ENCODE measurements at places on chromosomes 6 and 20.
A peak's percentile ranks its signal among the peaks of the same experiment; 100 is the strongest.

DNA sequence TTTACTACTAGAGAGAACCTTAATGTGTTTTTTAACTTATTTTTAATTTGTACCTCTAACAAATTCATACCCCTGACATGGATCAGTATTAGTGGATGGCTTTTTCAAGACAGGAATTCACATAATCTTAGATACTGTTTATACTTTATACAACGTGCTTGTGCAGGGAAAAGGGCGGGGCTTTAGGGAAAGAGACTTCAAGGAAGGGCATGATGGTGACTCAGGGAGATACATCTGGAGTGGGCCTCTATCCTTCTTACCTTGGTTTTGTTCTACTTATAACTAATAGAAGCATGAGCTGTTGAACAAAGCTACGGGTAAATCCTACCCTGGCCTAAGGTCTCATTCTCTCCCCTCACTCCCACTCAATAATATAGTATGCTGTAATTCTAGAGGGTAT is 160.8 kb downstream of the C6orf58 start:
- DNase-seq = no peak

DNA sequence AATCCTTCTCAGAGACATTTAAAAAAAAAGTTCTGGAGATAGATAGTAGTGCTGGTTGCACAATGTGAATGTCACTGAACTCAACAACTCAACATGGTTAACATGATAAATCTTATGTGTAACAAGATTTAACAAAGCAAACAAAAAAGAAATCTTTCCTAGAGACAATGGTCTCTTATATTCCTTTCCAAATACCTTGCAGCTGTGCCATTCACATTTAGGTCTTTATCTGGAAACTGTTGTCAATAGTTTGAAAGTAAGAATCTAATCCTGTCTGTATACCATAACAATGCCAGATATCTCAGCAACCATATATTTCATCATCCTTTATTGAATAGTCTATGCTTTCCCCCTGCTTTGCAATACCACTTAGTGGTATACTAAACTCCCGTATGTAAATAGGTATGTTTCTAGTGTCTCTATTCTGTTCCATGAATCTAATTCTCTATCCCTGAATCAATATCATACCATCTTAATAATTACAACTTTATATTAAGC is 2.1 kb downstream of the SERAC1 start:
- DNase-seq = no peak

DNA sequence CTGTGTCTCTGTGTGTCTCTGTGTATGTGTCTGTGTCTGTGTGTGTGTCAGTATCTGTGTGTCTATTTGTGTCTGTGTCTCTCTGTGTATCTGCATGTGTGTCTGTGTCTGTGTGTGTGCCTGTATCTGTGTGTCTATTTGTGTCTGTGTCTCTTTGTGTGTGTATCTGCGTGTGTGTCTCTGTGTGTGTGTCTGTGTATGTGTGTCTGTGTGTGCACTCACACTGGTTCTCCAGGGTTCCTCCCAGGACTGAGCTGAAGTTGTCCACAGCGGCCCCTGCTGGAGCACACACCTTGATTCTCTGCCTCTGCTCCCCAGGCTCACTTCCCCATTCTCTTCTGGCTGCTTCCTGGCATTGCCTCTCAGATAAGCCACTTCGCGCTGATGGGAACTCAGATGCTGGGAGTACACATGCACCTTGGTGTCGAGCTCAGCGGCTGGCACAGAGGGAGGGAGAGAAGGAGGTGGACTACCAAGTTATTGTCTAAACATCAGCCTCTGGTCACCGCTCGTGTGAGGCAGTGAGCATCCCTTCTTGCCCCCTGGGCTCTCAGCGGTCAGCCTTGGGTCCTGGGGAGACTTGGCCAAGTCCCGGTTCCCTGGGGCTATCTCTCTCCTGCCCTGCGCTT is 104.9 kb upstream of the NXT1 start:
- DNase-seq = peak; percentile 79

- no peak for DNase-seq
Measured at GRCh38 chr6:15255481-15255880, 9.6 kb downstream of the JARID2 start.

- no peak for DNase-seq
Measured at GRCh38 chr20:52081066-52081465, 110.5 kb downstream of the ZFP64 start.

DNA sequence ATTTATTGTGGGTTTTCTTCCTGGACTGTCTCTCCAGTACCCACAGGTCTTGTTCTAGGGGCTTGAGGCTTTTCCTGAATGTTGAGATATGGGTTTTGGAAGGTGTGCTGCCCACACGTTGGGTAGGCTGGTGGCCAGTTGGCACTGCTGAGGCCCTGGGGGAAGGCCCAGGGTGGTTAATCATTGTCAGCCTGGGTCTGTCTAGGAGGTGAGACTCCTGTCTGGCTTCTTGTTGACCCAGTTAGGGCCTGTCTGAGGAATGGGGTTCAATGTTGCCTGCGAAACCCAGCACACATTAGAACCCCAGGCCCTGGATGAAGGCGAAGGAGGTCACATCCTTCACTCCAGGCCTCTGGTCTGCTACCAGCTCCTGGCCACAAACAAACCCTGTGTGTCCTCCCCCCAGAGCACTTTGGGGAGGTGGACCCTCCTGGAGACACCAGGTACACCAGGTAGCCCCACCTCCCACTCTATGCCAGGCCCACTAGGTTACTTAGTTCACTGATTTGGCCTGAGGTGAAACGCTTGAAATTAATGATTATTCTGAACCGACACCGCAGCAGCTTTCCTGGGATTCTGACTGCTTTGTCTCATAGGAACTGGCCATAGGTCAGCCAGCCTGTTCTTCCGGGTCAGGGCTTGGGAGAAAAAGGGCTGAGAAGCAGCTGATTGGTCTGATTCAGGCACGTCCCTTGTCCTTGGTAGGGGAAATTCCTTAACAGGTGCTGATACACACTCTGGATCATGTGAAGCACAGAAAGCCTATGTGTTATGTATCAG is 15.2 kb downstream of the DNMT3B start:
- DNase-seq = no peak

DNA sequence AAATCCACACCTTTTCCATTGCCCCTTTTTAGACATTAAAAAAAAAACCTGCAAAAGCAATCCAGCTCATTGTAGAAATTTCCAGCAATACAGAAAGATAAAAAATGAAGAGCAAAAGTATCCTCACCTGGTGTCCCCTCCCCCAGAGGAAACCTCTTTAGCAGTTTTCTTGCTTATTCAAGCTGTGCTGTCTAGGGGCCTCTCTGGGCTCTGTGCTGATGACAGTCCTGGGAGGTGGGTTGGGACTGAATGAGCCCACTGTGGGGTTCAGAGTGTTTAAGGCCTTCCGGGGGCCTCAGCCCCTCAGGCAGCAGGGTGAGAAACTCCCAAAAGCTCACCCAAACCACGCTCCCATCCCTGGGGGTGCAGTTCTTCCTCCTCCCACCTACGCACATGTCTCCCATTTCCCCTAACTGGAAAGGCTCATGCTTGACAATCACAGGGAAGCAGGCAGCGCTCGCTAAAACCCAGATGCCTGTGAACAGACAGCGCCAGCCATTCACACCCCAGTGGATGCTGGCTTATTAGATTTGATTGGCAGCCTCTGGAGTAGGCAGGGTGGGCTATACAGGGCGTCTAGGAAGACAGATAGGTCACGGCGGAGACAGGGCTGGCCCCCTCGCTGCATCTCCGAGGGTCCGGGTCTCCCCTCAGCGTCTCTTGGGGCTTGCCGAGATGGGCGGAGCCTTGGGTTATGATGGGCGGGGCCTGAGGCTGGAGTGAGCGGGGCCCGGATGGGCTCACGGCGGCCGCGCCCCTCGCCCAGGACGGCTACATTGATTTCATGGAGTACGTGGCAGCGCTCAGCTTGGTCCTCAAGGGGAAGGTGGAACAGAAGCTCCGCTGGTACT is 4.6 kb downstream of the GUCA1A start:
- peak; percentile 69 for DNase-seq

DNA sequence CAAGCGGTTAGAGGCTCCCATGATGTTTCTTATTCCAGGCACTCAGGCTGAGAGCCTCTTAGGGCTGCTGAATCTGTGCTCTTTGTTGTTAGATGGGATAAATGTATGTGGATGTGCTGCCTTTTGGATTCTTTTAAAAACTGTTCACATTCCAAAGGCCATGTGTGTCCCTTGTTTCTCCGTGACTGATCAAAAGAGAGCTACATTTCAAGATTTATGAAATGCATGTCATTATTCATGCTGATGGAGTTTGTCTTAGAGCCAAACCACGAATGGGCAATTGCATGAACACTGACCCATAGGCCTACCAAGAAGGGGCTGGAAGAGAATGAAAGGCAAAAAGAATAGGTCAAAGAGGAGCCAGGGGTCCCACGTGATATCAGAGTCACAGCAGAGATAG is 104.9 kb upstream of the TSHZ2 start:
- DNase-seq = no peak

- DNase-seq = peak; percentile 60
Measured at GRCh38 chr20:62219992-62220665, at the start of gene HRH3. Gene HRH3, minus strand, starts transcription at chr20:62220278. Its CDS starts 308 bp downstream, at chr20:62219970.

- DNase-seq = no peak
Measured at GRCh38 chr6:42210551-42210950, 7.1 kb downstream of the MRPS10 start.

- DNase-seq = no peak
Measured at GRCh38 chr6:144588697-144589325, 303.7 kb downstream of the UTRN start.

DNA sequence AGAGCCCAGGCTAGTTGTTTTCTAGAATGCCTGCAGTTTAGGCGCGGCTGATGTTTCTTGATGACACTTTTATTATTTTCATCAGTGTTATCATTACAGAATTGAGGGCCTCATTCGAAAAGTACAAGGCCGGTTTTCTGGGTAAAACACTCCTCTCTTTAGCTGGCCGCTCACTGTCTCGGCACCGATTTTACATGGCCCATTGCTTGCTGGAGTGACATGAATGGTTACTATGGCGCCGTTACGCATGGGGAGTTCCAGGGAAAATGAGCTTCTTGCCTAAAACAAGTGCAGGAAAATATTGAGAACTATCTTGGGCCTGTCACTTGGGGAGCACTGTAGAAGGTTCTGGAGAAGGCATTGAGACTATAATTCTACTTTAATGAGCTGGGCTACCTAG is 317.8 kb downstream of the CDH4 start:
- no peak for DNase-seq

- DNase-seq = peak; percentile 71
Measured at GRCh38 chr6:68967549-68968300, 332.6 kb downstream of the ADGRB3 start.

- peak; percentile 37 for DNase-seq
Measured at GRCh38 chr6:96898241-96898851, 655 bp upstream of the NDUFAF4 start.

DNA sequence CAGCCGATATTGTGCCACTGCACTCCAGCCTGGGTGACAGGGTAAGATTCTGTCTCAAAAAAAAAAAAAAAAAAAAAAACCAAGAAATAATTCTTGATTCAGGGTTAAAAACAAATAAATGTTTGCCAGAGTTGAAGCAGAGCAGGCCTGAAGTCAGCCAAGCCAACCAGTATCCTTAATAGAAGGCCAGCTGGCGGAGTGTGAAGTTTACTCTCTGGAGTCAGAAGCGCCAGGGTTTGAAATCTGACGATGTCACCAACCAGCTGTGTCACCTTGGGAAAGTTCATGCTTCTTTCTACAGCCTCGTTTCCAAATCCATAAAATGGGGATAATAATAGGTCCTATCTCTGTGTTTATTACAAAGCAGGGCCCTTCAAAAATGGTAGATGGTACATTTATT is 73.0 kb upstream of the ENPP5 start:
- no peak for DNase-seq

- no peak for DNase-seq
Measured at GRCh38 chr6:44457596-44457995, 70.1 kb downstream of the CDC5L start.

GRCh38 chr6:111550953-111551352 is 54.7 kb downstream of the TRAF3IP2 start:
- no peak for DNase-seq

DNA sequence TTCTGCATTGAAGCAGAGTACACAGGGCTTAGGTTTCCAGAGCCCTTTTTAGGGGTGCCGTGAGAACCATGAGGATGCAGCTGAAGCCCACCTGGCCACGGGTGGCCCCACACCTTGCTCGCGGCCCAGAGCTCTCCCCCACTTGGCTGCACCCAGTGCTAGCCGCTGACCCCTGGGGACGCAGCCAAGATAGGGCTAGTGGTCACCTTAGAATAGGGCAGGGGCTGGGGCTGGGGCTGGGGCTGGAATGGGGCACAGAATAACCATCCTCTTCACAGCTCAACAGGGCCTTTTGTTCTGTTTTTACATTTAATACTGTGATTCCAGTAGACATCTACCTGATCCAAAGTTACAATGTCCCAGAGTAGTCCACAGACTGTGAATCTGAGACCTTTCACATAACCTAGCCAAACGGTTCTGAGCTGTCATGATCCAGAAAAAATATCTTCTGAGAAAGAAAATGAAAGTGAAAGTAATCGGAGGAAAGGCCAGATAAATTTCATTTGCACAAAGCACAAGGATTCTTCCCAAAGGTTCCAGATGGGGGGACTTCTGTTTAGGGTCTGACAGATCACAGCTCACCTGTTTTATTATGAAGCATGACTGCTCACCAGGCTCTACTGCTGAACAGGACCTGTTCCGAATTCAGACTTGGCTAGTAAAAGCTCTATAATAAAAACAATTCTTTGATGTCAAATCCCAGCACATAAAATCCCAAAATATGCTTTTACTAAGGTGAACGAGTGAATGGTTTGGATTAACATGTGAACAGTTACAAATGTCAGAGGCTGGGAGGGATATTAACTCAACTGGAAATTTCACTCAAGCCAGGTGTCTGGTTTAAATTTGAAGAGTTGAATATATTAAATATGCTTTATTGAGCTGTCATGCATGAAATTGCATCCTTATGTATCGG is 401.9 kb downstream of the THBS2 start:
- no peak for DNase-seq

DNA sequence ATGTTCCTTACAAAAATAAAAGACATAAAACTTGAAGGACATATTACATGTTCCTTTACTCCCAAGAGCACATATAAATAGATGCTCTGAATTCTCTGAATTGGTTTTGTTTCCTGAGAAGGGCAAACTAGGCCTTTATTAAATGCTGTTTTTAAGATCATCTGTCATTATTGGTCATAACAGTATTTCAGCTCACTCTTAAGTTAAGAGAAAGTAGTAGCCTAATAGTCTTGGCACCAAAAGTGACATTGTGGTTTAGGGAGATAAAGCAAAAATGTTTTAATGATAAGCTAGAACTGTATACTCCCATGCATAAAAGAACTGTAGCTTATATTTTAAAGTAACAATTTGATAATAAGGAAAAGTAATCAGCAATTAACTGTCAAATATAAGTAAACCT is 361.1 kb upstream of the PTCHD4 start:
- DNase-seq = no peak

DNA sequence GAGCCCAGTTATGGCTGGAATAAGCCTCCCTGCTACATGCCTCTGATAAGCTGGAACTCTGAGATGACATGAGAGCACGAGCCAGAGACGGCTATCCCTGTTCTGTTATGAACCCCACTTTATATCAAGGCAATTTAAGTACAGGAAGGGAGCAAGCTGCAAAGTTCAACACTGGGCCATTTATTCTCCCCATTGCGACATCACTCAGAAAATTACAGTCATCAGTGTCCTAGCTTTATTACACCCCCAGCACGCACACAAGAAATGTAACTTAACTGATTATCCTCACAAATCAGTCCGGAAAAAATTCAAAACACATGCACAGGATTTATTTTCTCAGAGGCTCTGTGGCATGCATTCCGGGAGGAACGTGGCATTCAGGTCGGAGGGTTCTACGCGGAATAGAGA is 125.3 kb upstream of the SLC2A12 start:
- no peak for DNase-seq

Data from mesendoderm (in vitro differentiated cells).